Small intestine (tissue), 16 donors: ENCODE measurements at places on chromosomes 2 and 18.
A peak's percentile ranks its signal among the peaks of the same experiment; 100 is the strongest.

- no peak for DNase-seq
- no peak overlapping the region for H3K27ac ChIP-seq
- no peaks in the 10 kb centered on the region for H3K4me1 ChIP-seq
- H3K27me3 ChIP-seq: peaks cover under 1% of the 10 kb centered on the region
- no peaks in the 10 kb centered on the region for H3K36me3 ChIP-seq
- no peak overlapping the region for H3K4me3 ChIP-seq
These were observed 169.5 kb downstream of the MTCL1 start for GRCh38 chr18:8874872-8875271.

GRCh38 chr18:2629003-2629402 lies 26.5 kb upstream of the SMCHD1 start:
- no peaks in the 10 kb centered on the region for H3K4me1 ChIP-seq
- no peak for DNase-seq
- no peaks in the 10 kb centered on the region for H3K36me3 ChIP-seq
- no peak overlapping the region for H3K27ac ChIP-seq
- H3K4me3 ChIP-seq: no peak overlapping the region
- H3K27me3 ChIP-seq: no peaks in the 10 kb centered on the region

- H3K36me3 ChIP-seq: no peaks in the 10 kb centered on the region
- H3K27ac ChIP-seq: peak overlapping the region; percentile 93
- H3K4me3 ChIP-seq: peak overlapping the region; percentile 89
- no peaks in the 10 kb centered on the region for H3K27me3 ChIP-seq
- peaks cover 13% of the 10 kb centered on the region for H3K4me1 ChIP-seq
These were observed 668 bp downstream of the NFU1 start for GRCh38 chr2:69436596-69436937.

DNA sequence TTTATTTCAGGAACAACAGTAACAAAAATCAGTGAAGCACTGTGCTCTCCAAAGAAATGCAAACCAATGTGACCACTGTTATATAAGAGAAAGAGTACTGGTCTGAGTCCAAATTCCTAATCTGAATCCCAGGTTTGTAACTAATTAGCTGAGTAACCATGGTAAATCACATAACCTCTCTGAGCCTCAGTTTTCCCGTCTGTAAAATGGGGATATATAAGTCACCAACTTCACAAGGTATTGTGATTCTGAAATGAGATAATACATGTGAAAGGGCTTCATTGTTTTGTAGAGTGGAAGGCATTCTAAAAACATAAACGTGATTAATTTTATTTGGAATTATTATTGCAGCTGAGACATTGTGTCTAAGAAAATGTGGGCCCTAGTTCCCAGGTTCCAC lies 91.3 kb upstream of the YPEL5 start:
- H3K27ac ChIP-seq: no peak overlapping the region
- H3K4me1 ChIP-seq: no peaks in the 10 kb centered on the region
- no peak overlapping the region for H3K4me3 ChIP-seq
- peaks cover 6% of the 10 kb centered on the region for H3K27me3 ChIP-seq

DNA sequence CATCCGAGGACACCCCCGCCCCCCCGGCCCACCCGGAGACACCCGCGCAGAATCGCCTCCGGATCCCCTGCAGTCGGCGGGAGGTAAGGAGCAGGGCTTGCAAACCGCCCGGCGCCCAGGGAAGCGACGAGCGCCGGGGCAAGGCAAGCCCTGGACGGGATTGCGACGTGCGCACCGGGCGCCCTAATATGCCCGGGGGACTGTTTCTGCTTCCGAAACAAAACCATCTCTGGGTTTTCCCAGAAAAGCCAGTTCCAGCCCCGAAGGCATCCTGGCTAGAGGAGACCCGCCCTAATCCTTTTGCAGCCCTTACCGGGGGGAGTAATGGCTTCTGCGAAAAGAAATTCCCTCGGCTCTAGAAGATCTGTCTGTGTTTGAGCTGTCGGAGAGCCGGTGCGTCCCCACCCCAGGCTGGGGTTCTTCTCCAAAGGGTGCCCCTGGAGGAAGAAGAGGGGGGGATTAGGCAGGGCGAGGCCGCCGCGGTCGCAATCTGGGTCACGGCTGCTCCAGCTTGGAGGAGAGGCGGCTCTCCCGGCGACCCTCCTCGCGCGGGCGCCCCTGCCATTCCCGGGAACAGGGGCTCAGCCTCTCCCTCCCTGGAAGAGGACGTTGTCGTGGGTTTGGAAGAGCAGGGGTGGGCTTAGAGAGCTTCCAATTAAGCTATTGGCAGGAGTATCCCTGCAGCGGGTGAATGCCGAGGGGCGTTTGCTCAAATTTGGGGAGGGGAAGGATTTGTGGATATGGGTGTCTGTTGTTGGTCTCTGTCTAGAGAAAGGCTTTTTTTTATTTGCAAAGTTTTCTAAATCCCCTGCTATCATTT lies 521 bp downstream of the MYCN start:
- H3K27ac ChIP-seq: no peak overlapping the region
- H3K36me3 ChIP-seq: peaks cover 15% of the 10 kb centered on the region
- peak overlapping the region; percentile 91 for H3K4me3 ChIP-seq
- H3K27me3 ChIP-seq: peaks cover 4% of the 10 kb centered on the region
- peaks cover 4% of the 10 kb centered on the region for H3K4me1 ChIP-seq

GRCh38 chr18:73917046-73917445 lies 230.6 kb downstream of the FBXO15 start:
- no peaks in the 10 kb centered on the region for H3K4me1 ChIP-seq
- H3K27ac ChIP-seq: no peak overlapping the region
- no peak for DNase-seq
- no peak overlapping the region for H3K4me3 ChIP-seq
- no peaks in the 10 kb centered on the region for H3K36me3 ChIP-seq

- no peaks in the 10 kb centered on the region for H3K27me3 ChIP-seq
- no peaks in the 10 kb centered on the region for H3K4me1 ChIP-seq
- H3K27ac ChIP-seq: no peak overlapping the region
- no peaks in the 10 kb centered on the region for H3K36me3 ChIP-seq
- no peak for DNase-seq
These were observed 66.6 kb downstream of the ITGA4 start for GRCh38 chr2:181523756-181524155.

GRCh38 chr2:108199726-108200125 lies 40.0 kb upstream of the SULT1C3 start:
- H3K36me3 ChIP-seq: no peaks in the 10 kb centered on the region
- no peak overlapping the region for H3K27ac ChIP-seq
- no peak for DNase-seq
- H3K27me3 ChIP-seq: no peaks in the 10 kb centered on the region

GRCh38 chr2:16691261-16691660 lies 25.6 kb upstream of the CYRIA start:
- DNase-seq: no peak
- no peaks in the 10 kb centered on the region for H3K4me1 ChIP-seq
- H3K4me3 ChIP-seq: no peak overlapping the region
- no peaks in the 10 kb centered on the region for H3K27me3 ChIP-seq
- H3K27ac ChIP-seq: no peak overlapping the region

- DNase-seq: no peak
- H3K36me3 ChIP-seq: peaks cover 8% of the 10 kb centered on the region
- no peak overlapping the region for H3K4me3 ChIP-seq
- H3K27ac ChIP-seq: no peak overlapping the region
- H3K4me1 ChIP-seq: no peaks in the 10 kb centered on the region
- H3K27me3 ChIP-seq: no peaks in the 10 kb centered on the region
These were observed 218.8 kb downstream of the HDAC4 start for GRCh38 chr2:239181903-239182581.

- H3K36me3 ChIP-seq: no peaks in the 10 kb centered on the region
- H3K27ac ChIP-seq: no peak overlapping the region
- no peak overlapping the region for H3K4me3 ChIP-seq
- H3K27me3 ChIP-seq: no peaks in the 10 kb centered on the region
These were observed 69.1 kb downstream of the PDK1 start for GRCh38 chr2:172624996-172625395.

- no peaks in the 10 kb centered on the region for H3K27me3 ChIP-seq
- H3K4me3 ChIP-seq: no peak overlapping the region
- no peak overlapping the region for H3K27ac ChIP-seq
These were observed 995.2 kb upstream of the CDH2 start for GRCh38 chr18:29171892-29172755.

GRCh38 chr2:173547499-173547898 lies 192.8 kb downstream of the CDCA7 start:
- no peak overlapping the region for H3K27ac ChIP-seq
- H3K27me3 ChIP-seq: no peaks in the 10 kb centered on the region
- DNase-seq: no peak

GRCh38 chr2:109601783-109602182 lies 12.0 kb downstream of the SEPTIN10 start:
- no peaks in the 10 kb centered on the region for H3K36me3 ChIP-seq
- peaks cover 4% of the 10 kb centered on the region for H3K4me1 ChIP-seq
- H3K27me3 ChIP-seq: no peaks in the 10 kb centered on the region
- H3K27ac ChIP-seq: no peak overlapping the region

GRCh38 chr18:805008-805754 lies 6.9 kb downstream of the YES1 start:
- DNase-seq: peak; percentile 48
- peak overlapping the region; percentile 62 for H3K27ac ChIP-seq

- H3K36me3 ChIP-seq: no peaks in the 10 kb centered on the region
- no peak for DNase-seq
- no peaks in the 10 kb centered on the region for H3K27me3 ChIP-seq
- H3K27ac ChIP-seq: no peak overlapping the region
These were observed 5.3 kb downstream of the RNU2-63P start for GRCh38 chr2:88011011-88011410.

DNA sequence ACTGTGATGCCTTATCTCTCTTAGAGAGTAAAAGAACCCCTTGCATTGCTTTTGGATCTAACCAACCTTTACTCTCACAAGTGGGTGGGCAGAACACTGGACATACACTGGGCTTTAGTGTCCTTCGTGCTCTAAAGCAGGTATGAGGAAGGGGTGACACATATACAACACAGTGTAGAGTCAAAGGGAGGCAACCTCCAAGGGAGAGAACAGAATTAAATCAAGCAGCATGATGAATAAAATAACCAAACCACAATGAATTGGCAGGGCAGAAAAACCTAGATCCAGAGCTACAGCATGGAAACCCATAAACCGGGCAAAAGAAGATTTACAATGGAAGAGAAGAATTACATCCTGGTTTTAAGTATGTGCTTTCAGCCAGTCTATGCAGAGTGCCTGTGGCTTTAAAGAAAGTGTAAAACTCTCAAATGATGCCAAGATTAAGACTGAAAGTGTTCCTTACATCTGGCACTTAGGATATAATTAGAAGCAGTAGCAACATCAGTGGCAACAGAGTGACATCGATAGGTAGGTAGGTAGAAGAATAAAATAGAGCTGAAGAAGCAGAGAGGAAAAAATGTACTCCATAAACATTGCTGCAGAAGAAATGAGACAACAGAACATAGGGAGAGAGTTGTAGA lies 191.7 kb upstream of the ZC3H15 start:
- H3K36me3 ChIP-seq: no peaks in the 10 kb centered on the region
- H3K27ac ChIP-seq: no peak overlapping the region
- H3K27me3 ChIP-seq: no peaks in the 10 kb centered on the region
- no peak for DNase-seq
- no peak overlapping the region for H3K4me3 ChIP-seq

DNA sequence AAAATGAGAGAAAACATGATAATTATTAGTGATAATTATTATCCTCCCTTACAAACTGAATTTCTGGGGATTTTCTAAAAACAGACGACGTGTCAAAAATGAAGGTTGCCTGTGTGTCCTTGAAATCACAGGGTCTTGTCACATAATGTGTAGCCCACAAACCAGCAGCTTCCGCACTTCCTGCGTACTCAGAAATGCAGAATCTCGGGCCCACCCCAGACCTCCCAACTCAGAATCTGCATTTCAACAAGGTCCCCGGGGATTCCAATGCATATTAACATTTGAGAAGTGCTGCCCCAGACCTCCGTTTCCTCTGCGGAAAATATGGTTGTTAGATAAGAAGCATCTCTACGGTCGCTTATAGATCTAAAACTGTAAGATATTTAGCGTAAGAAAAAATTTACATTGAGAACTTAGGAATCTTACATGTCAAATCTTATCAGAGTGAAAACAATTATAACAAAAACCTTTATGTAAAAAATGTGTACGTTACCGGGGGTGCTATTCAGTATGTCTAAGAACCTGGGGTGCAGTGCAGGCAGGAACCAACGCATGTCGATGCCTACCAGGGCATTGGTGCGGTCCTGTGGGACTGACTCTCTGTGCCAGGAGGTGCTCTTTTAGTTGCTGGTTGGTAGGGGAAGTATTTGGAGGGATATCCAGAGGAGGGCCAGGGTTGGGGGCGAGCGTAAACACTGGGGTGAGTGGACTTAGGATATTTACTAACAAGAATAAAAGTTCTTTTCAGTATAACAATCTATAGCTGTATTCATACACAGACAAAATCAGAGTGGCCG lies 15.2 kb downstream of the CDKL4 start:
- H3K36me3 ChIP-seq: no peaks in the 10 kb centered on the region
- no peaks in the 10 kb centered on the region for H3K27me3 ChIP-seq
- DNase-seq: peak; percentile 21
- H3K4me3 ChIP-seq: peak overlapping the region; percentile 29
- peaks cover 2% of the 10 kb centered on the region for H3K4me1 ChIP-seq

DNA sequence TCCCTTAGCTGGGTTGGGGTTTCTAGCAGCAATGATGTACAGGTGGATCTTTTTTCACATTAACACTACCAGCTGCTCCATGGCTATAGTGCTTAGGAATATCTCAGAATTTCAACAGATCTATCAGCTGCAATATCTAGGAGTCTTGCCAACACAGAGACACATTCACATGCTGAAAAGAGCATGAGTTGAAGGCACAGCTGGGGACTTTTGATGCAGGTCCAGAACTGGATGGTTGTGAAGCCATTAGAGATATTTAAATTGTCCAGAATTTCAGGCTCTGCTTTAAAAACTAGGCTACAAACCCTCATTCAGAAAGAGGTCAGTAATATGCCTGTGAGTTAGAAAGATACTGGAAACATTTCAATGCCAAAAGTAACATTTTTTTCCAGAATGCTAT lies 122.2 kb upstream of the CCDC195 start:
- no peak overlapping the region for H3K4me3 ChIP-seq
- H3K27ac ChIP-seq: no peak overlapping the region
- no peaks in the 10 kb centered on the region for H3K27me3 ChIP-seq
- H3K36me3 ChIP-seq: no peaks in the 10 kb centered on the region
- DNase-seq: no peak

- H3K27me3 ChIP-seq: no peaks in the 10 kb centered on the region
- no peak overlapping the region for H3K4me3 ChIP-seq
These were observed 36.6 kb downstream of the RPL31 start for GRCh38 chr2:101038455-101039255.

- no peaks in the 10 kb centered on the region for H3K36me3 ChIP-seq
- H3K27ac ChIP-seq: no peak overlapping the region
- no peak overlapping the region for H3K4me3 ChIP-seq
- no peaks in the 10 kb centered on the region for H3K4me1 ChIP-seq
- H3K27me3 ChIP-seq: no peaks in the 10 kb centered on the region
- no peak for DNase-seq
These were observed 190.1 kb downstream of the KLHL29 start for GRCh38 chr2:23574919-23575654.

GRCh38 chr2:239339726-239340601 lies 60.9 kb downstream of the HDAC4 start:
- H3K27ac ChIP-seq: no peak overlapping the region
- H3K4me1 ChIP-seq: no peaks in the 10 kb centered on the region
- H3K4me3 ChIP-seq: no peak overlapping the region
- no peak for DNase-seq
- H3K36me3 ChIP-seq: no peaks in the 10 kb centered on the region

GRCh38 chr18:28439870-28440269 lies 262.9 kb upstream of the CDH2 start:
- no peak overlapping the region for H3K4me3 ChIP-seq
- H3K27me3 ChIP-seq: no peaks in the 10 kb centered on the region
- H3K4me1 ChIP-seq: no peaks in the 10 kb centered on the region
- no peaks in the 10 kb centered on the region for H3K36me3 ChIP-seq
- no peak overlapping the region for H3K27ac ChIP-seq
